ENCODE measurements at places on chromosomes 4 and X. TPM values are rescaled to one million over a fixed set of nuclear protein-coding genes. Genes with fewer than 3 reads are reported as not detected.
A peak's percentile ranks its signal among the peaks of the same experiment; 100 is the strongest.

DNA sequence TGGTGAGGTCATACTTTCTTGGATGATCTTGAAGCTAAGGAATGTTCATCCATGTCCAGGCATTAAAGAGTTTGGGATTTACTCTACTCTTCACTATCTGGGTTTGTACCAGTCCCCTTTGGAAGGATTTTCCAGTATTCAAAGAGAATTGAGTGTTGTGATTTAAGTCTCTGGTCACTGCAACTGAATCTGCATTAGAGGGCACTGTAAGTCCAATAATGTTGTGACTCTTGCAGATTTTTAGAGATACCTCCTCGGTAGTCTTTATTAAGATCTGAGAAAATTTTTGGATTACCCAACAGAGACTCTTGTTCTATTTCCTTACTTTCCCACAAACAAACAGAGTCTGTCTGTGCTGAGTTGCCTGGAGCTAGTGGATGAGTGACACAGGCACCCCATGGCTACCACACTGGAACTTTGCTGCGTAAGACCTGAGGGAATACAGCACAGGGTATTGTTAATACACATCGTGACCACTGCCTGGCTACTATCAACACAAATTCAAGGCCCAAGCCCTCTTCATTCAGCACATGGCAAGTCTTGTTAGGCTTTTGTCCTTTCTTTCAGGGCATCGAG is 357.1 kb upstream of the KLHL4 start:
- DNase-seq = no peak

- DNase-seq = peak; percentile 47
These were observed 687 bp downstream of the CDK16 start for GRCh38 chrX:47218920-47219815.

- DNase-seq = no peak
These were observed 32.2 kb downstream of the CFAP299 start for GRCh38 chr4:80367737-80368136.

DNA sequence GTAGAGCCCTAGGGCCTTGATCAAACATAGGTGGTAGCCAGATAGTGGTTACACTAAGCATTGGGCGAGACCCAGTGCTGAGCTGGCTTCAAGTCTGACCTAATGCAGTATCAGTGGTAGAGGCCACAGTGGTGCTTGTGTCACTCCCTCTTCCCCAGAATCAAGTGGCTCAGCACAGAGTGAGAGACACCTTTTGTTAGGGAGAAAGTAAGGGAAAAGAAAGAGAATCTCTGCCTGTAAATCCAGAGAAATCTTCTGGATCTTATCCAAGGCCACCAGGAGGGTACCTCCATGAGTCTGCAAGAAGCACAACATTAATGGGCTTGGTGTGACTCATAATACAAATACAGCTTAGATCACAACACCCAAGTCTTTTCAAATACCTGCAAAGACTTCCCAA is 117.7 kb upstream of the SLC6A14 start:
- DNase-seq = no peak

DNA sequence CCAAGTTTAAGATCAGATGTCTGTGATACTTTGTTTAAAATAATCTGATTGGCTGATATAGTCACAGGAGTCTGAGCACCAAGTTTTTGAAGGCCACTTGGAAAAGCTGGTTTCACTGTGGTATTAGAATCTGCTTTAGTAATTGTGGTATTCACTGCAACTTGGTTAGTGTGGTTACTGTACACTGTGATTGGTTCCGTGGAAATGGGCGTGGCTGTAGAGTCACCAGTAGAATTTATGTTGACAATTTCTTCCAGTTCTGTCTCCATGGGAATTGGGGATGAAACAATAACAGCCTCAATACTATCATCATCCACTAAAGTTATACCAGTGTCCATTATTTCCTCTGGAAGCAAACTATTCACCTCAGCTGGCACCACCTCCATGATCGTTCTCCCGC is 26.2 kb downstream of the LIN54 start:
- DNase-seq = no peak

DNA sequence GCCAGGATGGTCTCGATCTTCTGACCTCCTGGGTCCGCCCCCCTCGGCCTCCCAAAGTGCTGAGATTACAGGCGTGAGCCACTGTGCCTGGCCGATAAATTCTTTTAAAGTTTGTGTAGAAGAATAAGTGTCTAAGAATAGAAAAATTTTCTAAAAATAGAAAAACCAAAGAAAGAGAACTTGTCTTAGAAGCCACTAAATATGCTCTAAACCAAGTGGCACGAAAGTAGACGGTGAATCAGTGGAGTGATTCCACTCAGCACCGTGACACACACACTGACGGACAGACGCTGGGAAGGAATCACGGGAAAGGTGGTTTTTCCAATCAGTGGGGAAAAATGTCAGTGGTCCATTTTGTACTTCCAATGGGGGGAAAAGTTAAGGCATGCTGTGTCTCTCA is 72.7 kb upstream of the PSAPL1 start:
- no peak for DNase-seq

DNA sequence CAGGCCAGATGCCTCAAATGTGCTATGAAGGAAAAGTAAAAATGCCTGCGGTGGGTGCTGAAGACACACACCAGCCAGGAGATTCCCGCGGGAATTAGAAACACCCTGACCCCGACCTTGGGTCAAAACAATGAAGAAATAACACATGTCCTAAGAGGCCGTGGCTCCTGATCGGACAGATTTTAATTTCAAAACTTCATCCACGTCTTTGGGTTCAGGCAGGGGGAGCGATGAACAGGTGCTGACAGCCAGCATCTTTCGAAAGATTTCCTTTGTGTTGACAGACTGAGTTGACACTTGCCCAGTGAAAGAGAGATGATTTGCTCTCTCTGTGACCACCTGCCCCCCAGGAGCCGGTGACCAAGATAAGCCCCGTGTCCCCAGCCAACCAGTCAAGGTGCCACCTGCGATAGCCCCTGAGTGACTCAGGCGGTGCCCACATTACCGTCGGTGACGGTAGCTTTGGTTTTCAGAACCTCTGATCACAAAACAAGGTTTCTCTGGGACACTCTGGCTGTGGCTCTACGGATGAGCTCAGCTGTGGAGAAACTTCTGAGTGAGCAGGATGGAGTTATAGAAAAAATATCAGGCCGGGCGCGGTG is 11.0 kb upstream of the IL3RA start:
- DNase-seq = no peak

- DNase-seq = no peak
These were observed 1.6 kb upstream of the NAT8L start for GRCh38 chr4:2057382-2058065.

DNA sequence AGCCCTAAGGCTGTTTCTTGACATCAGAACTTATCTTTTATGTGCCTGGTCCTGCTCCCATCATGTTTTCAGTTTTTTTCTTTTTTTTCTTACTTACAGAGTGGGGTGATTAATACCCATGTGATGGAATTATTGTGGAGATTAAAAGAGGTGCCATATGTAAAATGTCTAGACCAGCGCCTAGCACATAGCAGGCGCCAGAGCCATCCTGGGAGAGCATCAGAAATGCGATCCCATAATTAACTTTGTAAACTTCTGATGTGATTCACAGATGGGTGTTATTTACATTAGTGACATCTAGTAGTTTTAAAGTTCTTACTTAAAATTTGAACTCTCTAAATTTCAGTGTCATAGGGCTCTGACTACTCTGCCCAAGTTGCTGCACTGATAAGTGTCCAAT is 66.2 kb upstream of the PGRMC2 start:
- DNase-seq = no peak

DNA sequence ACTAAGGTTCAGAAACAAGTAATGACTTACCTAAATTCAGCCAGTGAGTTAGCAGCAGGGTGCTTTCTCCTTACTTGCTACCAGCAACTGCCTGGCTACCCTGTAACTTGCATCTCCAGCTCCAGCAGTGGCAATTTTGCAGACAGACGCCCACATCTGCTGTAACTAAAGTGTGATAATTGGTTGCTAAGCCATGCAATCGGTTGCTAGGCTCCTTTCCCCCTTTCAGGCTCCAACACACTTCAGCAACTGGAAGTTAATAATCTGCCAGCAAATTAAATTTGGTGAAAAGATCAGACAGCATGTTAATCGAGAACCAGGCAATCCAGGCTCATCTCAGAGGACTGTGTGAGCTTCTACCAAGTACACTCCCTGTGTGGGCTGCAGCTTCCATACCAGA is 24.2 kb upstream of the ARHGEF9 start:
- no peak for DNase-seq

- DNase-seq = no peak
These were observed 282.5 kb upstream of the FAT1 start for GRCh38 chr4:187006189-187006618.

DNA sequence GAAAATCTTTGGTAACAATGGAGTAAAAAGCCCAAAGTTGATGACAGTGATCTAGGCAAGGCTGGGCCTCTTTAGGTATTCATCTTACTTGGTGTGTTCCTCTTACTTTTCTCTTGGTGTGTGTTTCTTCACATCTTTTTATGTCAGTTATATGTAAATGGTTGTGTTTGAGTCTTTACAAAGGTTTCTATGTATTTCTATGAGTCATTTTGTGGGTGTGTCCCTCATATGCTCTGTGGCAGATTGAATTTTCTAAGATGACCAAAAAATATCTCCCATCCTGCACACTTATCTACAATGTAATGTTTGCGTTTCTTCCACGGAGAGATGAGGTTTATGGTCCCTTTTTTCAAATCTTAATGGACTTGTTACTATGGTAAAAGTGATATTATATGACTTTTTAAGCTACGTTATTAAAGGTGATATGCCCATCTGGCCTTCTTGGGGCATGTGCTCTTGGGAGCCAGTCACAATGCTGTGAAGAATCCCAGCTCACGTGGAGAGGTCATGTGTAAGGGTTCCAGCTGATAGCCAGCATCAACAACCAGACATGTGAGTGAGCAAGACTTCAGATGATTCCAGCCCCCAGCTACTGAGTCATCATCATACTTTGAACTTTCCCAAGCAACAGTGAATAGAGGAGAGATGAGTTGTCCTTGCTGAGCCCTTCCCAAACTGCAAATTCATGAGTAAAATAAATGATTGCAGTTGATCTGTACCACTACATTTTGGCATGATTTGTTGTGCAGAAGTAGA is 126.9 kb downstream of the CBLL2 start:
- DNase-seq = no peak

DNA sequence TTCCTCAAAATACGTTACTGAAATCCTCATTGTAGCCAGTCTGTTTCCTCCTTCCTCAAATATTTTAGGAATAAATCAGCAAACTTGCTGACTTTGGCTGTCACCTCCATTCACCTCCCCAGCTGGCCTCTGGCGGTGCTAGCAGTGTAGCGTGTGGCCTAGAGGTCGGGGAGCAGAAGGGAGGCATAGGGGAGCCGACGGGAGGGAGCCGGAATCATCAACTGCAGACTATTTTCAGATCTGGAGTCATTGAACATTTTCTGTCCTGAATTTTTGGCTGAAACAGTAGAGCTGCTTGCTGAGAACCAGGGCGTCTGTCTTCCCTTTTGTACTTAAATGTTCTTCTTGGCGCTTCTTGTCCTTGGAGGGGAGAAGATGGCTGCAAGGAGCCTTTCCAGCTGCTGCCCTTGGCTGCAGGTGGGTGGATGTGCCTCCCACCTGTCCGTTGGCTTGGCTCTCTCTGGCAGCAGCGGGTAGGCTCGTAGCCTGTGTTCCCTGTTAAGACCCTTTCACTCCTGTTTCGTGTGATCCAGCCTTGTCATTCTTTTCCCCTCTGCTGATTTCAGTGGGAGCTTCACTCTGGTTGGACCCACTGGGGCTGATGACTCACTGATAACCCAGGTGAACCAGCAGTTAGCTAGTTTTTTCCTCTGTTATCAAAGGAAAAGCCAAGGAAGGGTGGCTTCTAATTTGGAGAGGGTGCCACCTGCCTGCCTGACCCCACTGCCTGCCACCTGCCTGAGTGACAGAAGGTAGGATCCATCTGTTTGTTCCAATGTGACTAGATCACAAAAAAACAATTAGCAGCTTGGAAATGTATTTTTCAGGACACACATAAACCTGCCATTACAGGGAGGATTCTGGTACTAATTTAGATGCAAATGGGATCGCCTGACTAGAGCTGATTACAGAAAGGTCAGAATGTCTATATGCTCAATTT is 135.9 kb downstream of the GATB start:
- DNase-seq = no peak

DNA sequence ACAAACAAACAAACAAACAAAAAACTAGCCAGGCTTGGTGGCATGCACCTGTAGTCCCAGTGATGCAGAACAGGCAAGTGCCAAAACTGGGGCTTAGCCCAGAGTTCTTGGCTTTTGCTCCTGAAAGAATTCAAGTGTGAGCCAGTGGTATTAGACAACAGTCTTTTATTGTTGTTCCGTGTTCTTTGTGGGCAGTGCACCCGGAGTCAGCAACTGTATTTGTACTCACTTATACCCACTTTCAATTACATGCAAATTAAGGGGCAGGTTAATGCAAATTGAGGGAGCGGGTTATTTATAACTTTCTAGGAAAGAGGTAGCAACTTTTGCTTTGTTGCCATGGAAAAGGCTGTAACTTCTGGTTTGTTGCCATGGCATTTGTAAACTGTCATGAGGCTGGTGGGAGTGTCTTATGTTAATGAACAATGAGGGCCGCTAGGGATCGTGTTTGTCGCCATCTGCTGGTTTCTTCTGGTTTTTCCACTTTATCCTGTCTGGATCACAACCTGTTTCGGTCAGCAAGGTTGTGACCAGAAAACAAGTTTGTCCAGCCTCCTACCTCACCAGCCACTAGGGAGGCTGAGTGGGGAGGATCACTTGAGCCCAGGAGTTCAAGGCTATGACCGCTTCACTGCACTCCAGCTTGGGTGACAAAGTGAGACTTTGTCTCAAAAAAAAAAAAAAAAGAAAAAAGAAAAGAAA is 88.8 kb upstream of the ESX1 start:
- peak; percentile 68 for DNase-seq

GRCh38 chr4:161555689-161556660 is 607.8 kb downstream of the FSTL5 start:
- no peak for DNase-seq

- peak; percentile 9 for DNase-seq
These were observed 53.3 kb downstream of the FBXL5 start for GRCh38 chr4:15601862-15602261.

DNA sequence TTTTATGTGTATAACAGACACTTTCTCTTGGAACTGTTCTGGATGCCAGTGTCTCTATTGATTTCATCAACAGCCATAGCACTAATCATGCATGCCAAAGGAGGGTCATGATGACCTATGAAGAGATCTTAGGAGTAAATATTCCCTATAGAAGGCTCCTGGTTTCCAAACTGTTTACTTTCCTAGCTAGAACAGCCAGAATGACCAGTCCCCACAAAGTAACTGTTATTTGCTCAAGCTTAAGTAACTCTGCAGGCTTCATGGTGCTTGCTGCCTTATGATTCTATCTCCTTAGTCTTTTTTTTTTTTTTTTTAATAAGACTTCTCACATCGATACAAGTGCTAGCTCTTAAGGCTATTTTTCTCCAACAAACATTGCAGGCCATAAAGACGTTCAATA is 12.4 kb downstream of the S100G start:
- no peak for DNase-seq

Gene OTOP1
- polyA plus RNA-seq = not detected

Gene ACOT9
- 41.3 TPM for polyA plus RNA-seq

Gene FAM114A1
- polyA plus RNA-seq = 18.6 TPM

Gene SLIT2
- 2.4 TPM for polyA plus RNA-seq

Gene MAGEA2
- polyA plus RNA-seq = not detected

Gene USP51
- polyA plus RNA-seq = 9.8 TPM

Gene PCDH10
- 0.73 TPM for polyA plus RNA-seq

Gene CSAG3
- not detected for polyA plus RNA-seq

Gene SLC34A2
- polyA plus RNA-seq = 3.1 TPM

Gene TLR7
- polyA plus RNA-seq = 0.09 TPM

Gene C4orf51
- polyA plus RNA-seq = not detected
